ENCODE measurements at places on chromosomes 3 and 15.

GRCh38 chr3:191961529-191961928 lies 500.6 kb downstream of the PYDC2 start:
- no peak for DNase-seq

GRCh38 chr3:50632450-50632849 lies 15.5 kb downstream of the MAPKAPK3 start:
- DNase-seq, result no peak

DNA sequence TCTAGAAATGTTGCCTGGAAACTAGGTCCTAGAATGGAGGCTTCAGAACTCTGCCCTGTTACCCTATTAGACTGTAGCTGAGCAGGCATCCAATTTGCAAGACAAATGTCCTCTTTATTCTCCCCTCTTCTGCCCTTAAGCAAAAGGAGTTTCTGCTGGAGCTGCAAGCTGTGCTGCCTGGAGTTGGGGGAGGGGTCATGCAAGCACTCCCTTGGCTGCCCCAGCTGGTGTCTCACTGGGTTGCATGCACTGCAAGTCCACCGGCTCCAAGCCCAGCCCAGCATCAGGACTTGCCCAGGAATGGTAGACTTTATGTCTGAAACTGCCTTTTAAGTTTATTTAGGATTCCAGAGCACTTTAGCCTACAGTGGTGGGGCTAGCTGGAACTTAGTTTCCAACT lies 15.7 kb upstream of the RBP2 start:
- DNase-seq, result no peak

GRCh38 chr3:15676259-15676658 lies 74.7 kb downstream of the BTD start:
- DNase-seq, result no peak

GRCh38 chr15:40323239-40323952 lies at the start of gene INAFM2:
INAFM2 (plus strand) TSS chr15:40323692; CDS start chr15:40324056, 364 bp downstream.
- DNase-seq, result peak; percentile 86

- DNase-seq, result no peak
These were observed 17.4 kb downstream of the NBEAL2 start for GRCh38 chr3:46996689-46997452.

DNA sequence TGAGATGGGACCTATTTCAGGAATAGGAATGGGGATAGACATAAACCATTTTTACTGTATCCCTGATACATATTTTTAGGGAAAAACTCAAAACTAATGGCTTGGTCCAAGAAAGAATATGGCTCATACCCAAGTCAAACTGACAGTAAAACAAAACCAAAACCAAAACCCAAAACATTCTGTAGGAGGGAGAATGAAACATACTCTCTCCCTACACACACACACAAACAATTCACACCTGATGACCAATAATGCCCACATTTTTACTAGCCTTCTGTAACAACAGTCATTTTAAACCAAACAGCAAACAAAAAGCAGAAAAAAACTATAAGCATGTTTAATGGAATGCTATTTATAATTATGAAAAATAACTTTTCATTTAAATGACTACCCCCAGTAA lies 74.9 kb downstream of the NBEAL2 start:
- DNase-seq, result no peak

GRCh38 chr3:112857526-112857925 lies 10.9 kb upstream of the CD200R1L start:
- no peak for DNase-seq

DNA sequence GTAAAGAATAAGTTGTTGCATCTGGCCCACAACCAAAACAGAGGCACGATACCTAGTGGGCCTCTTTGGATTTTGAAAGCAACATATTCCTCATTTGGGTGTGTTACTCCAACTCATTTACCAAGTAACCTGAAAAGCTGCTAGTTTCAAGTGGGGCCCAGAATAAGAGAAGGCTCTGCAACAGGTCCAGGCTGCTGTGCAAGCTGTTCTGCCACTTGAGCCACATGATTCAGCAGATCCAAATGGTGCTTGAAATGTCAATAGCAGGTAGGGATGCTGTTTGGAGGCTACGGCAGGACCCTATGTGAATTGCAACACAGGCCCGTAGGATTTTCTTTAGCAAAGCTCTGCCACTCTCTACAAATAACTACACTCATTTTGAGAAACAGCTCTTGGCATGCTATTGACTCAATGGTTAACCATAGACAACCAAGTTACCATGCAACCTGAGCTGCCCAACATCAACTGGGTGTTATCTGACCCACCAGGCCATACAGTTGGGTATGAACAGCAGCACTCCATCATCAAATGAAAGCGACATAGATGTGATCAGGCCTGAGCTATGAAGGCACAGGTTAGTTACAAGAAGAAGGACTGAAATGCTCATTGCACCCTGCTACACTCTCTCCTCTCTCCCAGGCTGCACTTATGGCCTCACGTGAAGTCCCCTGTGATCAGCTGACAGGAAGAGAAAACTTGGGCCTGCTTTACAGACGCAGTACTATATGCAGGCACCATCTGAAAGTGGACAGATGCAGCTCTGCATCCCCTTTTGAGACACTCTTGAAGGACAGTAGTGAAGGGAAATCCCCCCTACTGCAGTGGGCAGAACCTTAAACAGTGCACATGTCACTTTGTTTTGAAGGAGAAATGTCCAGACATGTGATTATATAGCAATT lies 9.5 kb upstream of the MCF2L2 start:
- DNase-seq, result no peak

GRCh38 chr3:74033806-74034205 lies 409.1 kb upstream of the PDZRN3 start:
- DNase-seq, result no peak

GRCh38 chr3:50271314-50271936 lies 2.5 kb downstream of the SEMA3B start:
- no peak for DNase-seq

DNA sequence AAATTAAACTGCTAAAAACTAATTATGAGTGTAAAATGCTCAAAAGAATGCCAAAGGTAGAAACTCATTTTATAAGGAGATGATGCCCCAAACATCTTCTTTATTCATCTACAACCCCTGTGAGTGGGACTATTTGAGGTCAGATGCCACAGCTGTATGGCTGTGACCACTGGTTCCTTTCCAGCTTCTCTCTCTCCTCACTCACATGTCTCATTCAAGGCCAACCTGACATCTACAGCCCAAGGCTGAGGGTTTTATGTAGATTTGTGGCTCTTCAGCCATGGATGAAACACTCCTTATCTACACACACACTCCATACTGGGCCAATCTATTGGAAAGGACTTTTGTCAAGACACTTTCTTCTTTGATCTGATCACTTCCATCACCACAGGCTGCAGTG lies 231.3 kb downstream of the KCNMB2 start:
- no peak for DNase-seq

GRCh38 chr3:162701211-162701610 lies 1204.6 kb downstream of the OTOL1 start:
- DNase-seq, result no peak

DNA sequence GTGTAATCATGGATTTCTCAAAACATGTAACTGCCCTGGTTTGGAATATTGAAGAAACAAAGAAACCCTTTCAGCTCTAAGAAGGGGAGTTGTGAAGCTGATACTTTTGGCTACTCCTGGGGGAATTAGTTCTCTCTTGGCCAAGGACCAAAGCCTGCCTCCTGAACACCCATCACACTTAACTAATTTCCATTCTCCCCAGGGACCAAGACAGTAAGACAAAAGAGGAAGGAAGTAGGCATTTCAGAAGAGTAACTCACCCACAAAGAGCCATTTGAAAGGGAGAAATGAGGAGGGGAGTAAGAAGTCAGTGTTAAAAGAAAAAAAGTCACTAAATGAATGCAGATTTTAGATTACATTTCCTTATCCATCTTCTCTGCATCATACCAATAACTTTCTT lies 328.0 kb upstream of the SOX2 start:
- no peak for DNase-seq

- no peak for DNase-seq
These were observed 84.3 kb downstream of the ADAMTS7 start for GRCh38 chr15:78726870-78727551.

GRCh38 chr15:79900087-79900486 lies 3.3 kb upstream of the MTHFS start:
- no peak for DNase-seq

- no peak for DNase-seq
These were observed 16.1 kb upstream of the TATDN2 start for GRCh38 chr3:10232137-10232536.

GRCh38 chr3:195897853-195898415 lies 10.4 kb downstream of the TNK2 start:
- DNase-seq, result no peak

GRCh38 chr3:187978433-187979011 lies 175.4 kb upstream of the LPP start:
- no peak for DNase-seq

GRCh38 chr15:42741710-42742109 lies 4.8 kb upstream of the CDAN1 start:
- DNase-seq, result no peak

- no peak for DNase-seq
These were observed 59.1 kb downstream of the DNASE1L3 start for GRCh38 chr3:58151637-58152036.

GRCh38 chr3:9681723-9682081 lies 21.9 kb upstream of the CPNE9 start:
- DNase-seq, result no peak

DNA sequence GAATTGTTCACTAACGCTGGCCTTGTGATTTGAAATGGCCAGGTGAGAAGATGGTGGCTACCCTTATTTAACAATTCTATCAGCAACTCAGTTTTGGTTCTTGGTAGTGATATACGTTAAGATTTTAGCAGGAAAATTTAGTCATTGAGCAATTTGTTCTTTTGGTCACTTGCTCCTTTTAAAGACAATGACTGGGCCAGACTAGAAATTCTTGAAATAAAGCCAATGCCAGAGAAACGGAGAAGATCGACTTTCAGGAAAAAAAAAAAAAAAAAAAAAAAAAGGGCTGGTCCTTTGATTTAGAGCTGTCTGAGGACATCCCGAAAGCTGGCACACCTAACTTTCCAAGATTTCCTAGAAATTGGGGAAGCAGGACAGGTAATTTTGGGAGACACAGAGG lies 178.5 kb downstream of the FNDC3B start:
- DNase-seq, result no peak

DNA sequence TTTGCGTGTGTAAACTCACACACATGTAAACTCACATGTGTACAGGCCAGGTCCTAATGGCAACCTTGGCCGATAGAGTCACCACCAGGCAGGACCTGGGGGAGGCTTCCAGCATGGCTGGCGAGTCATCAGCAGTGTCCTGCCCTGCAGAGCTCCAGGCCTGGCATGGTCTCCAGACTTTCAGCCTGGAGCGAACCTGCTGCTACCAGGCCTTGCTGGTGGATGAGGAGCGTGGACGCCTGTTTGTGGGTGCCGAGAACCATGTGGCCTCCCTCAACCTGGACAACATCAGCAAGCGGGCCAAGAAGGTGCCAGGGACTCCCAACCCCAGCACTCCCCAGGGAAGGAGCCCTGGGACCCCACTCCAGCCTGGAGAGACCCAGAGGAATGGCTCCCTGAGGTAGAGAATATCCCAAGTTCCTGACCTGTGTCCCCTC lies 1.0 kb downstream of the SEMA3B start:
- no peak for DNase-seq

DNA sequence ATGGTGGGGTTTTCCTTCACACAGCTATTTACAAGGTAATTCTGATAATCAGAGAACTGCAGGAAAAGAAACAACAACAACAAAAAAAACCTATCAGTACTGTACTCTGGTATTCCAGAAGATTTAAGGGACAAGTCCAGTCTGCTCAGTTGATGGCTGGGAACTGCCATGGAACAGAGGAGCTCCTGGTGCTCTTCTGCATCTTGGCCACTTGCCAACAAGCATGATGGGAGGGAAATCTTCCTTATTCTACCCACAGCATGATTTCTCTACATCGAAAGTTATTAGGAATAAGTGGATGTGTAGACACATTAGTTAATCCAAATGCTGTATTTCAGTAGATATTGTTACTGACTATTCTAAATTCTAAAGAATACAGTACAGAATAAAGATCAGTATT lies 51.7 kb downstream of the RASGRP1 start:
- no peak for DNase-seq

DNA sequence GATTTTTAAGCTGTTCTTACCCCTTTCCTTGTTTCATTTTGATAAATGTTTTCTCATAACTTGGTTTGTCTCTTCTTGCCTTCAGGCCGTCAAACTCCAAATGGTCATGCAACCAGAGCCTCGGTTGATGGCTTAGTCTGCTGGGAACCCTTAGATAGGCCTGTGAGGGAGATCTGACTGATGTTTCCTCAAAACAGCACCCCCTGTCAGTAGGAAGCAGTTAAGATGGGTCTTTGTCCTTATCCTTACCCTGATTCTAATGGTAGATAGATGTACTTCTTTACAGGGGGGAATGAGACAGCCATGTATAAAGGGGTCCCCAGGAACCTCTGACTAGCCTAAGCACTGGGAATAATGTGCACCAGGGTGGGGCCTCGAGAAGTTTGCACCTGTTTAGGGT lies 16.3 kb upstream of the OR5H1 start:
- no peak for DNase-seq

DNA sequence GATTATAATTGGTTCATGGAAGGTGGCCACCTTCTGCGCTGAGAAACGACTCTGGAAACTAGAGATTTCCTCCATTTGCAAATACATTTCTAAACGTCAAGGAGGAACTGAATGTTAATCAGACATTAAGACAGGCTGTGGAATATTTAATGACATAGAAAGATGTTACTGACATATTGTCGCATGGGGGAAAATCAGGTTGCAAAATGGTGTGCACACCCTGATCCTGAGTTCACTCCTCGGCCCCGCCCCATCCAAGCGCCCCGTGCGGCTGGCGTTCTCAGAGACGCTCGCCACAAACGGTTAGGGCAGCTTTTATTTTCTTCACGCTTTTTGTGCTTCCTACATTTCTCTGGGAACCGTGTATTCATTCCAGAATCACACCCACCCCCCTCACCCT lies 10.7 kb downstream of the H1-8 start:
- no peak for DNase-seq

GRCh38 chr3:123388042-123388441 lies 60.8 kb downstream of the ADCY5 start:
- no peak for DNase-seq

- DNase-seq, result no peak
These were observed 88.3 kb upstream of the ADAMTSL3 start for GRCh38 chr15:83565553-83566159.

GRCh38 chr3:54761637-54762036 lies 166.2 kb downstream of the LRTM1 start:
- no peak for DNase-seq

DNA sequence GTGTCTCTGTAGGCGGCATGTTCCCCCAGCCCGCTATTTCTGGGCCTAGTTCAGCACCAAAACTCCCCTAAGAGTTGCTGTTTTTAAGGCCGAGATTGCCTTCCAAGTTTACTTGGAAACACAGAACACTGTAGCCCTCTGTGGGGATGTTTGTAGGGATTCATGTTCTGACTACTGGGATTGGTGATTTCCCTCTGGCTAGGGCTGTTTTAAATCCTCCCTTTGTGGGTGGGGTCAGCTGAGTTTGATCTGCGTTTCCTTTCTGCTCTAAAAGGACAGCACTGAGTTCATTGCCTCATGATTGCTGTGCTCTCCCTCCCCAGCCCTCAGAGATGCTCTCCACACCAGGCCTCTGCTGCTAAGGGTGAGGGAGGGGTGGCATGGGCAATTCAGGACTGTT lies 640.6 kb upstream of the DPPA4 start:
- DNase-seq, result no peak
